ENCODE measurements at places on chromosomes 12 and 14. TPM values are rescaled to one million over a fixed set of nuclear protein-coding genes. Genes with fewer than 3 reads are reported as not detected.

- H3K27ac ChIP-seq: no peak overlapping the region
Measured at GRCh38 chr14:104385531-104386101, 193.9 kb upstream of the C14orf180 start.

GRCh38 chr14:70212752-70213151 lies 24.0 kb upstream of the SLC8A3 start:
- H3K4me1 ChIP-seq: no peaks in the 10 kb centered on the region
- DNase-seq: no peak
- H3K4me3 ChIP-seq: no peak overlapping the region
- H3K27me3 ChIP-seq: no peaks in the 10 kb centered on the region
- no peaks in the 10 kb centered on the region for H3K36me3 ChIP-seq

DNA sequence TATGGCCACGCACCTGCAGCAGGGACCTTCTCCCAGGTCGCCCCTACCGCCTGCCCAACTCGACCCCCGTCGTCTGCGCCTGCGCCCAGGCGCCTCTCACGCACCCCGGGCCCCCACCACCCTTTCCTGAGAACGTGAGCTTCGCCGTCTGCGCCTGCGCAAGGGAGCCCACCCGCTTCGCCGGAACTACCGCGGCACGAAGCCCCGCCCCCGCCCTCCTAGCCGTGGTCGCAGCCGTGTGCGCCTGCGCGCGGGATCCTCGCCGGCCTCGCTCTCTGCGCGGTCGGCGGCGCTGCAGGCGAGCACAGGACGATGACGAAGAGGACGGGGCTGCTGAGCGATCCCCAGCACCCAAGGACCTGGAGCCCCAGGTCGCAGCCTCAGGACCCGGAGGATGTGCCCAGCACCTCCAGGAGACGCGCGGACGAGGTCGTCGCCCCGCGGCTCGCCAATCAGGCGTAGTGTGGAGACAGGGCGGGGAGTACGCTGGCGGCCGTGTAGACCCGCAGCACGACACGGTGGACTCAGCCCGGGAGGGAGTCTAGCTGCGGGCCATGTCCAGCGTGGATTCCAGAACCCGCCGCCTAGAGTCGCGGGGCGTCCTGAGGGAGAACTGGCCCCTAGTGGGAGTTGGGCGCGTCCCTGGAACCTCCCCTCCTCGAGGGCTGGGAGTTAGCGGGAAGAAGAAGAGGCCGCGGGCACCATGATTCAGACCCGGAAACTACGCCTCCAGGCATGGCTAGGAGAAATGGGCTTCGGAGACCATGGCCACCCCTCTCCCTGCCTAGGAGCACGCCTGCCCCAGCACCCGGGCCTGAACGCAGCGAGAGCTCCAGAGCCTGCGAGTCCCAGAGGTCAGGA lies 1120.8 kb upstream of the TMEM132C start:
- H3K36me3 ChIP-seq: no peaks in the 10 kb centered on the region

Gene ACSS3
- total RNA-seq: 0.95 TPM

DNA sequence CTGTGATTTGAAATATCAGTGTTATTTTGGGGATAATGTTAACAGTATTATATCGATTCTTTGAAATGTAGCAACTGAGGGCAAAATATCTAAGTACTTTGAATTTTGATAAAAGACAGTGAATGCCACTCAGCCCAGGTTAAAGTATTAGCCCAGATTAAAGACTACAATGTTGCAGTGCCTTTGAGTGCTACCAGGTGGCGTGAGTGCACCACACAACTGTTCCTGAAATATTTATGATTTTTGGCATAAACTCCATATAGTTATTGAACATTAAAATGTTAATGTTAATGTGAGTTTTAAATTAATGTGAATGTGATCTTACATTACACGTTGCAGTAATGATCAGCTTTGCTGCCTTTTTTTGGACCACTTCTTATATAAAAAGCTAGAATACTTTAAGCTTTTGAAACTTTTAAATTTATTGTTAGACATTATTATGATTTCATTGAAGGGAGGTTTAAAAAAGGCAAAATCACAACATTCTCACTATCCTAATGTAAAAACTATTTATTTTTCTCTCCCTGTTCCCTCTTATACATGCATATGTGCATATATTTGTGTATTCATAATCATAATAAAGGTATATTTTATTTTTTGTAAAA lies 22.5 kb downstream of the MRPS35 start:
- H3K27ac ChIP-seq: no peak overlapping the region
- H3K4me3 ChIP-seq: no peak overlapping the region
- H3K36me3 ChIP-seq: peaks cover 3% of the 10 kb centered on the region

DNA sequence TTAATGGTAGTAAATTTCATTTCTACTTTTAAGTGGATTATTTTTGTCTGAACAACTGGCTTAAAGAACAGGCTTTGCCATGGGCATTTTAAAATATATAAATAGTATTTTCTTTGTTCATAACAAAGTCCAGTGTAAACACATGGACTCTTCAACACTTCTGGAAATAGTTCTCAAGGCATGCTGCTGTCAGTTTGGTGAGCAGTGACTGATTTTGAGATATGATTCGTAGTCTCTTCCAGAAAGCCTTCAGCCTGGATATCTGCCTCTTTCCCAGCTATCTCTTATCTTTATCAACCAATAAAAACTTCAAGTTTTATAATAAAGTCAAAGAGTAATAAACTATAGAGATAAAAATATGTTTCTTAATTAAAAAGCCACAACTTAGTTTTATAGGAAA lies 110.7 kb downstream of the NAV3 start:
- no peaks in the 10 kb centered on the region for H3K27me3 ChIP-seq
- H3K4me3 ChIP-seq: no peak overlapping the region
- H3K27ac ChIP-seq: no peak overlapping the region

DNA sequence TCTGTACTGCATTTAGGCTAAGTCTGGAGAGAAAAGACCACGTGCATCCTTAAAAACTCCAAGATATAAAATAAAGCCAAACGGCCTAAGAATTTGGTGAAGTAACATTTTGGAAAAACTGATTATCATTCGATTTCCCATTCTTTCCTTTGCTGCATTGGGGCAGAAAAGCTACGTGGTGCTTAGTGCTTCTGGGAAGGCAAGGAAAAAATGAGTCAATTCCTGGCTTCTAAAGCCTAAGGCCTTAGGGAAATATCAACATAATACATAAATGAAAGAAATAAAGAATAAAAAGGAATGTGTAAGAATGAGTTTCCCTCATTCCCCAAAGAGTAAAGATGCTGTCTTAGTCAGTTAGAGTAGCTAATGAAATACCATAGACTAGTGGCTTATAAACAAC lies 520.5 kb downstream of the GLT1D1 start:
- H3K27ac ChIP-seq: no peak overlapping the region
- H3K27me3 ChIP-seq: no peaks in the 10 kb centered on the region
- no peak overlapping the region for H3K4me3 ChIP-seq
- no peak for DNase-seq

GRCh38 chr14:50371546-50371945 lies 25.1 kb downstream of the CDKL1 start:
- no peak for DNase-seq
- H3K4me3 ChIP-seq: no peak overlapping the region
- H3K27me3 ChIP-seq: no peaks in the 10 kb centered on the region
- no peak overlapping the region for H3K27ac ChIP-seq

- H3K27me3 ChIP-seq: no peaks in the 10 kb centered on the region
- H3K4me1 ChIP-seq: peaks cover 18% of the 10 kb centered on the region
- no peak for DNase-seq
- no peak overlapping the region for H3K4me3 ChIP-seq
- H3K36me3 ChIP-seq: no peaks in the 10 kb centered on the region
Measured at GRCh38 chr12:92857818-92858217, 71.3 kb downstream of the EEA1 start.

GRCh38 chr14:58138031-58138713 lies 13.8 kb downstream of the ARMH4 start:
- no peak overlapping the region for H3K4me3 ChIP-seq
- no peaks in the 10 kb centered on the region for H3K36me3 ChIP-seq
- no peaks in the 10 kb centered on the region for H3K27me3 ChIP-seq
- DNase-seq: no peak
- H3K27ac ChIP-seq: no peak overlapping the region

- no peak for DNase-seq
- H3K36me3 ChIP-seq: no peaks in the 10 kb centered on the region
- no peaks in the 10 kb centered on the region for H3K4me1 ChIP-seq
- no peak overlapping the region for H3K27ac ChIP-seq
Measured at GRCh38 chr12:68480526-68480925, 130.2 kb upstream of the RAP1B start.

DNA sequence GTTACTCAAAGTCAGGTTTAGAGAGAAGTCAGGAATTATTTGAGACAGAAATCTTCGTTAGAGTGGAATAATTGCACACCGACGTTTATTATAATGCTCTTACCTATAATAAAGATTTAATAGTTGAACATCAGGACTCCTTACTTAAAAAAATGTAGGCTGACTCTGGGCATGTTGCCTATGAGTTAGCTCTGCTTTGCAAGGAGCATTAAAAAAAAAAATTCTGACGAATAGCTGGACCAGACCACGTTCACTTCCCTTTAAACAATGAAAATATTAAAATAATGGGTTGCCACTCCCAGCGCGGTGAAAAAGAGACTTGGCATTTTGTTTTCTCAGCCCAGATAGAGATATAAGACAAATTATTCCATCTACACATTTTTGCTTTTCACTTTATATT lies 574 bp upstream of the FANCM start:
- no peak for DNase-seq
- peaks cover 8% of the 10 kb centered on the region for H3K4me1 ChIP-seq
- no peaks in the 10 kb centered on the region for H3K27me3 ChIP-seq
- peak overlapping the region; percentile 95 for H3K27ac ChIP-seq
- peak overlapping the region; percentile 44 for H3K4me3 ChIP-seq
- no peaks in the 10 kb centered on the region for H3K36me3 ChIP-seq

Gene SLC4A8
- 67.0 TPM for total RNA-seq

DNA sequence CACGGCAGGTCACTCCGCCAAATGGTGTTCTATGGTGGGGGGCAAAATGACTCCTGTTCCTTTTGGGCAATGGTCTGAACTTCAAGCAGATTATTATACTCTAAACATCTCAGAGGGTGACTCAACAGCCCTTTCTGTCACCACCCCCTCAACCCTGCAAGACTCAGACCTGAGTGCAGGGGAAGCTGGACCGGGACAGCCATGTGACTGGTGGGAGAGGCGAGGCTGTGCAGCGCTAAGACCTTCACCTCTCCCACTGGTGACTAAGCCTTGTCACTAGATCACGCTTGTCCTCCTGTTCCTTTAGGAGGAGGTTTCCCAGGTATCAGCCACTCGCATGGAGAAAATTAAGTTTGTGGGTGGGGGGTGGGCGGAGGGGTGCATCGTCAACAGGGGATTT lies 67.1 kb upstream of the CCND2 start:
- no peak for DNase-seq
- H3K27me3 ChIP-seq: no peaks in the 10 kb centered on the region
- no peaks in the 10 kb centered on the region for H3K4me1 ChIP-seq

- no peaks in the 10 kb centered on the region for H3K36me3 ChIP-seq
- H3K27me3 ChIP-seq: no peaks in the 10 kb centered on the region
- no peak overlapping the region for H3K27ac ChIP-seq
- no peak overlapping the region for H3K4me3 ChIP-seq
- H3K4me1 ChIP-seq: peaks cover 28% of the 10 kb centered on the region
Measured at GRCh38 chr14:73232984-73233383, 4.3 kb upstream of the PAPLN start.

Gene DLK1
- not detected for total RNA-seq
